Cortex of kidney (tissue), 1 donor: ENCODE measurements at places on chromosomes 16 and 17.

- no peak for DNase-seq
Measured at GRCh38 chr17:57541472-57542394, 203.4 kb downstream of the CCDC182 start.

GRCh38 chr16:4138713-4139112 is 22.5 kb upstream of the ADCY9 start:
- DNase-seq = no peak

DNA sequence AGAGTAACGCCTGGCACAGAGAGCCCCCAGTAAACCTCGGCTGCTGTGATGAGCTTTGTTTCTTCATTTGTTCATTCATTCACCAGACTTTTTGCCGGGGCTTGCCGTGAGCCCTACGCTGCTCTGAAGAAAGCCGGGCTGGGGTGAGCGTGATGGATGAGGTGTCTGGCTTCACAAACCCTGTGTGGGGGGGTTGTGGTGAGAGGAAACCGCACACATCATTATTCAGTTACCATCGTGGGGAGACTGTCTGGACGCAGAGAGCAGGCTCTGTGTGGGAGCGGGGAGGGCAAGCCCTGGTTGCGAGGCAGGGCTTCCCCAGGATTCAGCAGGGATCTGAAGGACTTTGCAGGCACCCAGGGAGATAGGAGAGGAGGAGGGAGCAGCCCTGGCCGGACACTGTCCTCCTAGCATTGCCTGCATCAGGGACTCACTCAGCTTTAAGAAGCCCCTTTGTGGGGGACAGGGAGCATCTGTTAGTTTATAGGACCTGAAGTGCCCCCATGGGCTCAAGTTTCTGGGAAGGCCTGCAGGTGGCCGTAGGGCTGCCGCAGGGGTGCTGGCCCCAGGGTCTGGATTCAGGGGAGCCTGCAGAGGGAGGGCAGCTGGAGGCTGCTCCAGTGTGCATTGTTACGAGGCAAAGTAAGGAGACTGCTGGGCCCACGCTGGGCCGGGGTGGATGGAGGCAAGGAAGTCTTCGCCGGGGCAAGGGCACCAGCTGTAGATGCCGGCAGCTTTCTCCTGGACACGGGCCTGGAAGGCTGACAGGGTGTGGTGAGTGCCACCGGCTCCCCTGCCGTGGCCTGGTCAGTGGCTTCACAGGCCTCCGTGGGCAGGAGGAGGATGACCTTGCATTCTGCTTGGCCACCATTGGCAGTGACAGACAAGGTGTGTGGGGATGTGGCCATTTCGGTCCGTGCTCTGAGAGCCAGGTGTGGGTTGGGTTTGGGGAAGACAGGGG is 334.5 kb downstream of the SEC14L1 start:
- no peak for DNase-seq

DNA sequence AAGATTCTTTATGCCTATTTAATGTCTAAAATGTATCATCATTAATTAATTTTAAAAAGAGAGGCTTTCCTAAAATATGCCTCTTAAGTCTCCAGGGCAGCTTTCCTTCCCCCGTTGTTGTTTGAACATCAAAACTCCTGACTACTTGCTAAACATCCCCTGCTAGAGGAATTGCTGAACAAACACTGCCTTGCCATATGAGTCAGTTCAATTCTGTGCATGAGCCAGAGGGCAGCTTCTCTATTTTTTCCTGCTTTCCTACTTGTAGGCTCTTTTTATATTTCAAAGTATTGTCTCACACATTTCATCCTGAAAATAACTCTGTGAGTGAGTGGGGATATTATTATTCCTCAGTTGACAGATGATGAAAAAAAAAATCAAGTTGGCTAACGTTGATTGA is 143.4 kb downstream of the HS3ST4 start:
- DNase-seq = no peak

DNA sequence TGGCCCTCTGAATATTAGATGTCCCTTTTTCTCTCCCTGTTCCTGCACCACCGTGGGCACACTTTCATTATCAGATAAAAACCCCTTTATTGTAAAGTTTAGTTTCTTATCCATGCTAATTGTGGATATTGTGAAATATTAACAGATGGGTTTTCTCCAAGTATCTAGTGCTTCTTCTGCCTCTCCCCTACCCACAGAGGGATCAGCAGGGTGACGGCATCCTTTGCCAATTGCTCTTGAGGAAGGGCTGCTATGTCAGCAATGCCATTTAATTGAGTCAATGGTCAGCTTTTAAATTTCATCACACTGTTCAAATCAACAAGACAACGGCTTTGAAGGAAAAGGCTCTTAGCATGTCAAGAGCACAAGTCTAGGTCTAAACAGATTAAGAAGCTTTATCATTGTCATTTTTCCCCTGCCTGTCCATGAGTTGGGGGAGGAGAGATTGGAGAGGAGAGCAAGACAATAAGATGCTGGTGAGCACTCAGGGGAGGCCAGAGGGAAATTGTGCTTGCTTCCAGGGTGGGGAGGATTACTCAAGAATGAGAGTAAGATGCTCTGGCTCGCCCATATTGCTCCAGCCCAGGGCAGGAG is 443.0 kb upstream of the CCL2 start:
- DNase-seq = no peak

DNA sequence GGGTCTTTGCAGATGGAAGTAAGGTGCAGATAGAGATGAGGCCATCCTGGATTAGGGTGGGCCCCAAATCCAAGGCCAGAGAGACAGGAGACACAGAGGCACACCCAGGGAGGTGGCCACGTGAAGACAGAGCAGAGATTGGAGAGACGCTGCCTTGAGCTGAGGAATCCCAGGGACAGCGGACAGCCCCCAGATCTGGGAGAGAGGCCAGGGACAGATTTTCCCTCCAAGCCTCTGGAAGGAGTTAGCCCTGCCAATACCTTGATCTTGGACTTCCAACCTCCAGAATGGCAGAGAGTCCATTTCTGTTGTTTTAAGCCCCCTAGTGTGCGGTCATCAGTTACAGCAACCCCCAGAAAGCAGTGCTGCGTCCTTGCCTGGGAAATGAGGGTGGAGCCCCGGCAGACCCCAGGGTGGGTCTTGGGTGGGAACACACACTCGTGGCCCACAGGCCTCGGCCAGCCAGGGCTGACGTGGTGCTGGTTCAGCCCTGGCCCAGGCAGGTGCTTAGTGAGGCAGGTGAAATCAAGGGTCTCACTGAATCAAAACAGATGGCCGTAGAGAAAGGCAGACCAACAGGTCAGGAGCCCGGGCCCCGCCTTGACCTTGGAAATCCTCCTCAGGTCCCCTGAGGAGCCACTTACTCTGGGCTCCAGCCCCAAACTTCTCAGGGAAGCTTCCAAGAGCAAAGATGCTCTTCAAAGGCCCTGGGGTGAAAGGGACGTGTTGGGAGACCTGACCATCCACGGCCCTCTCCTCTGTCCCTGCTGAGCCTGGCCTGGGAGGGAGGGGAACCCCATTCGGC is 169.3 kb downstream of the RBFOX3 start:
- DNase-seq = no peak

- no peak for DNase-seq
Measured at GRCh38 chr16:11783319-11784037, 13.6 kb downstream of the ZC3H7A start.

GRCh38 chr17:29973005-29973404 is 31.6 kb downstream of the EFCAB5 start:
- DNase-seq = no peak

- DNase-seq = no peak
Measured at GRCh38 chr16:53518550-53519416, 15.8 kb upstream of the AKTIP start.

DNA sequence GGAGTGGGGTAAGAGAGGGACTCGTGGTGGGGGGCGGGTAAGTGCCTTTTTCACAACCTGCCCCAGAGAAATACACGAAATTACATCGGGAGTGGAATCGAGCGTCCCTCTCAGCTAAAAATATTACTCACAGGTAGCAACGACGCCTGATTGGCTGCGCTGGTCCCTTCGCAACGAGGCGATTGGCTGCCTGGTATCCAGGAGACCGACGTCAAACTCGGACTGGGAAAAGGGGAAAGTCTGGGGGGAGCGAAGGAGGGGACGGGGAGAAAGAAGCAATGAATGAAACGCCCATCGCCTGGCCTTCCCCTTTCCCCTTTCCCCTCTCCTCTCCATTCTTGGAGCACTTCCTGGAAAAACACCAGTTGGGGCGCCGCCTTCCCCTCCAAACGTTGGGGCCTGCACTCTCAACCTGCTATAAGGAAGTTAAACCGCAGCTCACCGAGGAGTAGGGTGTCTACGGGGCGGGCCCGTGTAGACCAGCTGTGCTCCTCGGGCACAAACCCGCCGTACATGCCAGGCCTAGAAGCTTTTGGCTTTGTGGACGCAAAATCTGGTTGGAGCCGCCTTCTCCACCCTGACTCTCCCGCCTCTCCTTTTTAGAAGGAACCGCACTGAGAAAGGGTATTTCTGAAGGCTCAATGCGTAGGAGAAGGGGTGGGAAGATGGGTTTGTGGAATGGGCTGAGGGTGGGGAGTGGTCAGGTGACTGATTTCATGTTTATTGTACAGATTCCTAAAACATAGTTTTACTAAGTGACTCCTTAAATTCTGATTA is 1.4 kb upstream of the TOB1 start:
- DNase-seq = no peak

GRCh38 chr16:53417976-53418375 is 16.3 kb upstream of the RBL2 start:
- no peak for DNase-seq

DNA sequence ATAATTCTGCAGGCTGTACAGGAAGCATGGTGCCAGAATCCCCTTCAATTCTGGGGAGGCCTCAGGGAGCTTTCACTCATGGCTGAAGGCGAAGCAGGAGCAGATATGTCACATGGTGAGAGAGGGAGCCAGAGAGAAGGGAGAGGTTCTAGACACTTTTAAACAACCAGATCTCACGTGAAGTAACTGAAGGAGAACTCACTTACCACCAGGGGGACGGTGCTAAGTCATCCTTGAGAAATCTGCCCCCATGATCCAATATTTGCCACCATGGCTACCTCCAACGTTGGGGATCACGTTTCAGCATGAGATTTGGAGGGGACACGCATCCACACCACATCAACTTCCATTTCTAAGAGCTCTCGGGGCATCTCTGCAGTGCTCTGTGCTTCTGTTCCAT is 37.4 kb upstream of the GNA13 start:
- no peak for DNase-seq

- DNase-seq = no peak
Measured at GRCh38 chr16:53528797-53529196, 25.8 kb upstream of the AKTIP start.

- no peak for DNase-seq
Measured at GRCh38 chr17:55420067-55420775, 1.4 kb downstream of the MMD start.

DNA sequence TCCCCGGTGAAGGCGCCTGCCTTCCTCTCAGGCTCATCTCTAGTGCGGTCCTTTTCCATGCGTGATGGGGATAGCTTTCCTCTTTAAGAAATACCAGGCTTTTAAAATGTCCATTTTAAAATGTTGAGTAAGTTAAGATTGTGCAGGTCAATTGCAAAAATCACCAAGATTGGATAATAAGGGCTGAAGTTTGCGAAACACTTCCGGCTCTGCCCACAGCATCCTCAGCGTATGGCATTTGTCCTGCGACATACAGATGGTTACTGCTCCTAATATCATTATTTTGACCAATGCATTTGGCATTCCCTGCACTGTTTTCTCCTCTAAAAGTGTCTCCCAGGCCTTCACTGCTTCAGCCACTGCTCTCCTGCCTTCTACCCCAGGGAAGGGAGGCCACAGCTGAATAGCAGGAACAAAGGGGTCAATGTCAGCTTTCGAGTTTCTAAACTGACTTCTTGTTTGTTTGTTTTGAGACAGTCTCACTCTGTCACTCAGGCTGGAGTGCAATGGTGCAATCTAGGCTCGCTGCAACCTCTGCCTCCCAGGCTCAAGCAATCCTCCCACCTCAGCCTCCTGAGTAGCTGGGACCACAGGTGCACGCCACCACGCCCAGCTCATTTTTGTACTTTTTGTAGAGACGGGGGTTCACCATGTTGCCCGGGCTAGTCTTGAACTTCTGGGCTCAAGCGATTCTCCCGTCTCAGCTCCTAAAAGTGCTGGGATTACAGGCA is 91.9 kb downstream of the CRISPLD2 start:
- DNase-seq = no peak

DNA sequence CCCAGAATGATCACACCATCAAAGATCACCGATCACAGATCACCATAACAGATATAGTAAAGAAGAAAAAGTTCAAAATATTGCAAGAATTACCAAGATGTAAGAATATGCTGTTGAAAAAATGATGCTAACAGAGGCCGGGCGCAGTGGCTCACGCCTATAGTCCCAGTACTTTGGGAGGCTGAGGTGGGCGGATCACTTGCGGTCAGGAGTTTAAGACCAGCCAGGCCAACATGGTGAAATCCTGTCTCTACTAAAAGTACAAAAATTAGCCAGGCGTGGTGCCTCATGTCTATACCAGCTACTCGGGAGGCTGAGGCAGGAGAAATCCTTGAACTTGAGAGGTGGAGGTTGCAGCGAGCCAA is 53.2 kb downstream of the CPPED1 start:
- no peak for DNase-seq

- no peak for DNase-seq
Measured at GRCh38 chr16:35152067-35152627, 1692.7 kb downstream of the TP53TG3F start.

DNA sequence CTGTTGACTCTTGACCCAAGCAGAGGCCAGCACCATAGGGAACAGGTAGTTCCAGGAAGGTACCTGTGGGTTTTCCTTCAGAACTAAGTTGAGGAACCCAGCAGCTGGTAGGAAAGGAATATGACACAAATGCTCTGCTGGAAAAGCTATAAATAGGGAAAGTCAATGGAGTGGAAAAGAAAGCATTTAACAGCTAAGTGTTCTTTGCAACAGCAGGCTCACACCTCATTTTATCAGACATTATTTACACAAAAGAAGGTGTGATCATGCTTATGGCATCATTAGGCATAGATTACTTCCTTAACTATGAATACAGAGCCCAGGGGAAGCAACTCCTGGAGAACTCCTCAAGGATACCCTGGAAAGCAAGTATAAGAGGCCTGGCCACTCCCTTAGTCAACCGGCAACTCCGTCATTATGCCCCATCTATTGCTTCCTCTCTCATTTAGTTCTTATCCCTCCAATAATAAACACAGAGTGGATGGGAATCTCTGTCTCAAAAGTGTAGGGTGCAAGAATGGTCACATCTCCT is 128.1 kb downstream of the HS3ST2 start:
- DNase-seq = no peak

- DNase-seq = no peak
Measured at GRCh38 chr16:73473713-73474112, 425.8 kb upstream of the ZFHX3 start.

DNA sequence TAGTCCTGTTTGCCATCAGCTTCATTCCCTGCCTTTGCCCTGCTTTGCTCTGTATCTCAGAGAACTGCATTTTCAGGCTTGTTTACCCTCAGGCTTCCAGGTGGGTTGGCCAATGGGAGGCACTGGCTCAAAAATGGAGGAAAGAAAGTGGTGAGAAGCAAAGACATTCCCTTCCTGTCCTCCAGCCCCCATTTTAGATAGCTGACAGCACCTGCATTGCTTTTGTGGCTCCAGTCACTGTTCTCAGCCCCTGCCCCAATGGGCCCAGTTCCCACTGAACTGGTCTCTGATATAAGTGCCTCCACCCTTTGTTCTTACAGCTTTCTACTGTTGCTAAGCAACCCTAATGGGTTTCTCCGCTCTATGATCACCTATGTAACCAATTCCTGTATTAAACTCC is 19.4 kb upstream of the SDK2 start:
- DNase-seq = no peak
